Tibial nerve (tissue), 4 donors: ENCODE measurements at places on chromosomes 3 and 15. TPM values are rescaled to one million over a fixed set of nuclear protein-coding genes. Genes with fewer than 3 reads are reported as not detected.

The SPINT1 gene
- 5.4 TPM for total RNA-seq

The ARPC4 gene
- total RNA-seq, result 169 TPM

The TOPBP1 gene
- total RNA-seq, result 39.3 TPM

The PLA2G4D gene
- not detected for total RNA-seq

GRCh38 chr15:39781147-39781966, 1.3 kb downstream of the FSIP1 start:
- DNase-seq, result no peak

- DNase-seq, result no peak
Observed at GRCh38 chr3:151379083-151379734, 5.3 kb downstream of the P2RY12 start.

GRCh38 chr3:172799246-172799645, 48.7 kb downstream of the ECT2 start:
- no peak for DNase-seq

DNA sequence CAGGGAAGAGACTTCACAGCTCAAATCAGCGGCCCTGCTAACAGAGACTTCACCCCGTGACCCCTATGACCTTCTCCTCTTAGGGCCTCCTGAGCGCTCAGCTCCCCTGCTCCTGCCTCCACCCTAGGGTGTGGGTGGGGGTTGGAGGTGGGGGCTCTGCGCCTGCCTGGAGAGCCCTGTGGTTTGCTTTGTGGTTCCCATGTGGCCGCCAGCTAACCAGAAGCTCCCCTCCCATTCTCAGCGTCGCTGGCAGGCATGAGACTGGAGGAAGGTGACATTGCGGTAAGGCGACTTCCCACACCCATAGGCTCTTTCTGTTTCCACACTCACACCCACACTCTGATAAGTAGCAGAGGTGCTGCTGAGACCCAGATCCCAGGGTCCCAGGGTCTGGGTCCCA, 27.6 kb downstream of the XYLB start:
- DNase-seq, result no peak

- no peak for DNase-seq
Observed at GRCh38 chr3:122215592-122216298, 32.3 kb downstream of the CASR start.

DNA sequence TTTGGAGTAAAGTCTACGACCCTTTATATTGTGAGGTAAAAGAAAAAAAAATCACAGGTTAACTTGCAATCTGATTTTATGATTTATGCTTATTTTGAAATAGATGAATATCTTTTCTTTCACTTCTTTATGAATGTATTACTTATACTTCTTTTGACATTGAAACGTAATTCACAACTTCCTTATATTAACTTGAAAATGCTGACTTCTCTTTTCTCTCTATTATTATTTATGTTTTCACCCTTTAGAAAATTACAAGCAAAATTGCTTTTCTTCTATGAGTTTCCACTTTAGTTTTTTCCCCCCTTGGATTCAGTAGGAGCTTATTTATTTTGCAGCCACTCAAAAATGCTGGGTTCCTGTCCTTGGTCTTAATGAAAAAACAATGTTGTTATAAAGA, 25.4 kb downstream of the ACP3 start:
- DNase-seq, result no peak

GRCh38 chr3:64627042-64627441, 60.8 kb downstream of the ADAMTS9 start:
- DNase-seq, result no peak

- no peak for DNase-seq
Observed at GRCh38 chr3:117558681-117559080, 849.1 kb downstream of the TUSC7 start.

GRCh38 chr3:40417845-40418543, 31.0 kb downstream of the ENTPD3 start:
- no peak for DNase-seq

GRCh38 chr15:98931004-98931403, 76.6 kb downstream of the PGPEP1L start:
- no peak for DNase-seq
